ENCODE measurements at places on chromosomes 5 and 9. TPM values are rescaled to one million over a fixed set of nuclear protein-coding genes. Genes with fewer than 3 reads are reported as not detected.

- H3K36me3 ChIP-seq = no peaks in the 10 kb centered on the region
- H3K27me3 ChIP-seq = no peaks in the 10 kb centered on the region
- peak overlapping the region; percentile 1 for H3K27ac ChIP-seq
- H3K4me1 ChIP-seq = no peaks in the 10 kb centered on the region
These were observed 20.9 kb upstream of the DUSP1 start for GRCh38 chr5:172791726-172792445.

- no peaks in the 10 kb centered on the region for H3K4me1 ChIP-seq
- H3K27ac ChIP-seq = no peak overlapping the region
- H3K4me3 ChIP-seq = no peak overlapping the region
- DNase-seq = no peak
- H3K27me3 ChIP-seq = no peaks in the 10 kb centered on the region
These were observed 2.5 kb upstream of the ISL1 start for GRCh38 chr5:51380603-51381207.

- H3K4me1 ChIP-seq = peaks cover 3% of the 10 kb centered on the region
- H3K36me3 ChIP-seq = no peaks in the 10 kb centered on the region
- no peak overlapping the region for H3K4me3 ChIP-seq
- no peaks in the 10 kb centered on the region for H3K27me3 ChIP-seq
These were observed 86.7 kb downstream of the GPR21 start for GRCh38 chr9:123120131-123120530.

DNA sequence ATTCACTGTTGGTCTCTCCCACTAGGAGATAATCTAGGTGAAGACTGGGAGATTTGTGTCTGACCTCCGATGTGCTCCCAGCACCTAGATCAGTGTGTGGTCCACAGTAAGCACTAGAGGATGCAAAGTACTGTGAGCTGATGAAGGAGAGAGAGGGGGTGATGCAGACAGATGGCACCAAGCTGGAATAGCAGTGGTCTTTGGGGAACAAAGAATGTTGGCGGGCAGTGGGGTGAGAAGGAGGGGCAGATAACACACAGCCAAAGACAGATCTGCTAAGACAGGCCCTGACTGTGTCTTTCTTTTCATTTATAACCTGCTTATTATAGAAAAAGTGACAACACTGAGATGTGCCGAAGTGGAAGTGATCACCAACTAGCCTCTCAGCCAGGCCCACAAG is 37.5 kb downstream of the ERGIC1 start:
- peaks cover 2% of the 10 kb centered on the region for H3K4me1 ChIP-seq
- no peaks in the 10 kb centered on the region for H3K36me3 ChIP-seq
- no peak for DNase-seq
- H3K4me3 ChIP-seq = no peak overlapping the region

GRCh38 chr5:73267766-73268435 is 94.9 kb downstream of the TMEM174 start:
- no peaks in the 10 kb centered on the region for H3K4me1 ChIP-seq
- H3K27me3 ChIP-seq = no peaks in the 10 kb centered on the region
- H3K27ac ChIP-seq = no peak overlapping the region
- no peak for DNase-seq

GRCh38 chr9:90783964-90784363 is 17.7 kb upstream of the SYK start:
- H3K4me1 ChIP-seq = no peaks in the 10 kb centered on the region
- H3K27ac ChIP-seq = no peak overlapping the region
- no peak for DNase-seq
- H3K4me3 ChIP-seq = no peak overlapping the region
- no peaks in the 10 kb centered on the region for H3K27me3 ChIP-seq

Gene CENPP
- 11.1 TPM for total RNA-seq

Gene PCDHGC4
- 2.8 TPM for total RNA-seq

Gene DNAH5
- 0.57 TPM for total RNA-seq

Gene DBH
- total RNA-seq = not detected

Gene PLAC8L1
- total RNA-seq = not detected

Gene ALDH1A1
- total RNA-seq = 107 TPM

Gene SQSTM1
- total RNA-seq = 333 TPM
